T-helper 1 cell (primary cell): ENCODE measurements at places on chromosomes 1 and 21.

DNA sequence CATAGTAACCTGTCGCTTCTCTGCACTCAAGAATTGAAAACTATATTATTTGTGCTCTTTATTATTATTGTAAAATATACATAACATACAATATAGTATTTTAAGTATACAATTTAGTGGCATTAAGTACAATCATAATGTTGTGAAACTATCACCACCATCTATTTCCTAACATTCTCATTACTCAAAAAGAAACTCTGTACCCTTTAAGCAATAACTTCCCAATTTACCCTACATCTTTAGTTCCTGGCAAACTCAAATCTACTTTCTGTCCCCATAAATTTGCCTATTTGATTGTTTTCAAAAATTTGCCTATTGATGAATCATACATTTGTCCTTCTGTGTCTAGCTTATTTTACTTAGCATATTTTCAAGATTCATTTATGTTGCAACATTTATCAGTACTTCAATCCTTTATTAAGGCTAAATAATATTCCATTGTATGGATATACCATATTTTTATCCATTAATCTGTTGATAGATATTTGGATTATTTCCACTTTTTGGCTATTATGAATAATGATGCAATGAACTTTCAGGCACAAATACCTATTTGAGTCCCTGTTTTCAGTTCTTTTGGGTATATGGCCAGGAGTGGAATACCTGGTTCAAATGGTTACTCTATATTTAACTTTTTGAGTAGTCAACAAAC, 99.6 kb upstream of the DMRTA2 start:
- DNase-seq, result no peak

DNA sequence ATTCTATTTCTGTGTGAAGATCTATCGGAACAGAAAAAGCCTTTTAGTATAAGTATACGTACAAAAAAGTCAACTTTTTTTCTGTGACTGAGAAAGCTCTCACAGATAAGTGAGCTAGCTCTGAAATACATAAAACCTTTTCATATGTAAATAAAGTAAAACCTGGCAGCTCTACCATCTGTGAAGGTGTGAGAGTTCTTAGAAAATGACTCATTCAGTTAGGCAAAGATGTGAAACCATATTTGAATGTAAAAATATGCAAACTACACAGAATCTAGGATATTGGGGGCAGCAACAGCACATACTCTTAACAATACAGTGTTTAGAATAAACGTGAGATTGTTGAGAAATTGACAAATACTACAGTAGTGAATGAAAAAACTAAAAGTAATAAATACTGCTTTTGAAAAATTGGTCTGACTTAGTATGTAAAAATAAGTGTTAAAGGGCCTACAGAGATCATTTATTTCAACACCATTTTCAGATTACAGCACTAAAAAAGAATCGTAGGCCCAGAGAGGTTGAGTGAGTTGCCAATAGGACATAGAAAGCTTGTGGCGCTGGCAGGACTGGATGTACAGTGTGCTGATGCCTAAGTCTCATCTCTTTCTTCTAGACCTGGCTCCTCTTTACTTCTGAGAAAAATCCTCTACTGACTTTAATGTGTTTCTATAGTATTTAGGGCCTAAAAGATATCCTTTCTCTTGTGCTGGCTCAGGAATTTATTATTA, 19.8 kb downstream of the ATP6V1G3 start:
- DNase-seq, result no peak

DNA sequence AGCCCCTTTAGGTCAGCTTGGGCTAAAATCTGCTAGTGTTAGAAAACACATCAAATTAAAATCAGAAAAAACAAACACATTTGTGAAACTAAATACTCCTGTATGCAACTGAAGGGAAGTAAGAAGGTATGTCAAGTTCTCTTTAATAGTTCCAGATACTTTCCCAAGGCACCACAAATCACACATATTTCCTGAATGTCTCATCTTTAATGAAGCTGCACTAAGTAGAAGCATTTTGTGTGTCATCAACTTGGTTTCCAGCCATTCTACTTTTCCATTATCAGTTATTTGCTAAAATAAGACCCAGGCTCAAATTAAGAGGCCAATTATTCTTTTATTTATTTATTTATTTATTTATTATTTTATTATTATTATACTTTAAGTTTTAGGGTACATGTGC, 34.7 kb downstream of the CRB1 start:
- DNase-seq, result no peak

DNA sequence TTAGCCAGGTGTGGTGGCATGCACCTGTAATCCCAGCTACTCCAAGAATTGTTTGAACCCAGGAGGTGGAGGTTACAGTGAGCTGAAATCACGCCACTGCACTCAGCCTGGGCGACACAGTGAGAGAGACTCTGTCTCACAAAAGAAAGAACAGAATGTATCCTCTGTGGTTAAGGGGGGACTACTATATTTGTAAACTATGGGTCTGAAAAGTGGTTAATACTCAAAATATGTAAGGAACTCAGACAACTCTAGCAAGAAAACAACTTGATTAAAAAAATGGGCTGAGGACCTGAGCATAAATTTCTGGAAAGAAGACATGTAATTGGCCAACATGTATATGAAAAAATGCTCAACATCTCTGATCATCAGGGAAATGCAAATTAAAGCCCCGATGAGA, 11.2 kb downstream of the FNBP1L start:
- no peak for DNase-seq

DNA sequence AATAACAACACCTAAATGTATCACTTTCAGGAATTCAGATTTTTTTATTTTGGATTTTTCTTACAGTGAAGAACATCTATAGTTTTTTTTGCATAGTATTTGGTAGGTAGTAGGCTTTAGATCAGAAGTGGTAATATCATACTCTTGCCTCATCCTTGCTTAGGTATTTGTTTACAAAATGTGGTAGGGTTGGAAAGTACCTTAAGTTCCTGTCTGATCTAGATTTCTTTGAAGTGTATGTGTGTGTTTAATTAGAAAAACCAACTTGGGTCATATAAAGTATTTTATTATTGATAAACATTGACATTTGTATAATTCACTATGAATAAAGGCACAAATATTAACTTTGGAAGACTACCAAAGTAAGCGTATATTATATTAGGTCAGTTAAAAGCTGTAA, 85.3 kb upstream of the GPR88 start:
- no peak for DNase-seq

DNA sequence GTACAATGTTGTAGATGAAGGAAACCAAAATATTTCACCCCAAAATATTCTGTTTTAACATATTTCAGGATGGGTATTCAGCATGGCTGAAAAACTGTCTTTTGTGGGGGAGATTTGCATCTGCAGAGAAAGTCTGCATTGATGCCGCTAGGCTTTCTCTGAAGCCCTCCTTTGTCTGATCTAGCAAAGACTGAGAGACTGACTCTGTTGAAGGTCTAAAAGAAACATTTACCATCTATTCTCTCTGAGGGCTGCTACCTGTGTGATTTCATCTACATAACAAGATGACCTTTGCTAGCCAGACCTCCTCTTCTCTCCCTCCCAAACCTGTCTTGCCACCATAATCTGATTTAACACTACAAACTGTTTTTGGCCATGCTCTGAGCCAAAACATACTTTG, 12.4 kb upstream of the MT1HL1 start:
- DNase-seq, result no peak

GRCh38 chr1:7707527-7707926, 63.6 kb upstream of the VAMP3 start:
- DNase-seq, result no peak

DNA sequence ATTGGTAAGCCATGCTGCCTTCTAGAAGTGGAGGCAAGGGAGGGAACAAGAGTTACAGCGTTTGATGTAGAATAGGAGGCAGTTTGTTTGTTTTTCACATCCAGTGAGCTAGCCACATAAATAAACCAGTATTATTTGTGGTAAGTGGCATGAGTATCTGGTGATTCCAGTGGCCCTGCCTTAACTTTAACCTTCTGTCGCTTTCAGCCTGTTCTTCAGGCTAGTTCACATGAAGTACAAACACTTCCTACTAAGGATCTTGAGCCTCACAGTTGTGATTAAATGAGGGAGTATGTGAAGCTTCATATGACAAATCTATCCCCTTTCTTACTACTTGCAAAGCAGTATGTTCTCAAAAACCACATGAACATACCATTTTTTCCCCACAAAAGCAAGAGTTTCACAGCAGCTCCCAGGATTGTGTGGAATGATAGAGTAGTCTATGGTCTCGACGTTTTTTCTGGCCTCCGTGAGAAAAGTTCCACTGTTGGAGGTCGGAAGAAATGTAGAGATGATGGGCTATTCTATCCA, 59.5 kb downstream of the PHACTR4 start:
- no peak for DNase-seq
